Amniotic stem cell (primary cell): ENCODE measurements at places on chromosomes 5 and 9.

DNA sequence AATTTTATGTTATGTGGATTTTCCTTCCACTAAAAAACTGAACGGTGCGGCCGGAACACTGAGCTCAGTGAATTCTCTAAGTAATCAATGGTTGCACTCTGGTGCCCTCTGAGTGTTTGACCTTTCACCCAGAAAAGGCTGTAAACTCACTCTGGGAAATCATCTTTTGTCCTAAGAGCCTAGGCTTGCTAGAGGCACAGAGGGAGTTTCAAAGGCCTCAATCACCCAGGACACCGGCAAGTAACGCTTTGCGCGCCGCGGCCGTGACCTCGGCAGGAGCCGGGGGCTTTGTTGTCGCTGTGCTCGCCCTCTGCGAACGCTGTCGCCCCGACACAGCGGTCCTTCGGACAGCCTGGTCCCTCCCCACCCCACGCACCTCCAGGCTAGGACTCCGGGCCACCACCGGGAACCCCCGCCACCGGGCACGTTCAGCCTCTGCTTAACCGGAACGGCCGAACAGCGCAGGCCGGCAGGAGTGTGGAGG lies 703 bp downstream of the ISCA1 start:
- no peak for DNase-seq

GRCh38 chr5:109668237-109668636 lies 21.5 kb upstream of the MAN2A1 start:
- no peak for DNase-seq

GRCh38 chr5:68239487-68239886 lies 23.9 kb downstream of the PIK3R1 start:
- DNase-seq: no peak

GRCh38 chr5:152688561-152689249 lies 283.6 kb upstream of the NMUR2 start:
- DNase-seq: no peak

DNA sequence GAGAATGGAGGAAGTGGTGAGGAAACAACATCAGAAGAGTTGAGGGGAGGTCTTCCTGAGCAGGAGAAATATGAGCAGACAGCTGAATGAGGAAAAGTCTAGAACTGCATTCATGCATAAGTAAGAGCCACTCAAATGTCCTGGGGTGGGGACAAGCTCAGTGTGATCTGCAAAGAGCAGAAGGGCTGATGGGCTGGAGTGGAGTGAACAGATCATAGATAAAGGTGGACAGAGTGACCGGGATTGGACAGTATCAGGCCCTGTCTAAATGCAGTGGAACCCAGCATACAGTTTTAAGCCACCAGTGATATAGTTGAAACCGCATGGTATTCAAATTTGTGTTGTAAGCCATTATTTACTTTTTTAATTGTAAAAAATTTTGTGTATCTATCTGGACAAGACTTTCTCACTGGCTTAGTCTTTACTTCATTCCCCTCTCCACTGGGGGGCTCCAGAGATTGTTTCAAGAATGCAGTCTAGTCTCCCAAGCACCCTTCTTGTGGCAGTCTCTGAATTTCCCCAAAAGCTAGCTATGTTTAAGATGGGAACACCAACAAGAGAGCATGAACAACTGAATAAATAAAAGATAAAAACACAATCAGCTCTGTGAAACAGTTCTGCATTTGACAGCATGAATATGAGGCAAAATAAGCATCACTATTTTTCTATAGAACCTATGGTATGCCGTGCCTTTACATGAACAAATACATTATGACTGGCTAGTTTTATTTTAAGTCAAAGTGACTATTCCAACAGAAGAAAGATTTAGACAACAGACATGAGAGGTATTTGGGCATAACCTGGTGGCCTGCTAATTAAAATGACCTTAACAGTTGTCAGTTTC lies 10.7 kb upstream of the STK32A start:
- peak; percentile 49 for DNase-seq

DNA sequence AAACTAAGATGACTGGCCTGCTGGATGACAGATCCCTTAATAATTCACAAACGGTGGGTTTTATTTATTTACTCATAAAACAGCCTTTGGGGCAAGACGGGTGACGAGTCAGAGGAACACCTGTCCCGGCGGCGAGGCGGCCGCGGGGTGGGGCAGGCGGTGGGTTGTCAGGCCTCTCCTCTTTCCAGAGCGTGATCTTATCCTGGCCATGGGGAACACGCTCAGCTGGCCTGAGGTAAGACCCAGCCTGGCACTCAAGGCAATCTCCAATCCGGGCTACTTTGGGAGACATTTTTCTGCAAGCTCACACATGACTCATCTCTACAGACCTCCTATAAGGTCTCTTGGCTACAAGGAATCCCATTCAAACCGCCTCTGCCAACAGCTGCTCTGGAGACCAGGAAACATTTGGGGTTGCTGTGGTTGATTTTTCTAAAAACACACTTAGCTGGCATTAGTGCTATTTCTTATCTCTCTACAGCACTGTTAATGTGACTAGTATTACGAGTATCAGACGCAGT lies 6.3 kb downstream of the RAPGEF1 start:
- DNase-seq: peak; percentile 88

DNA sequence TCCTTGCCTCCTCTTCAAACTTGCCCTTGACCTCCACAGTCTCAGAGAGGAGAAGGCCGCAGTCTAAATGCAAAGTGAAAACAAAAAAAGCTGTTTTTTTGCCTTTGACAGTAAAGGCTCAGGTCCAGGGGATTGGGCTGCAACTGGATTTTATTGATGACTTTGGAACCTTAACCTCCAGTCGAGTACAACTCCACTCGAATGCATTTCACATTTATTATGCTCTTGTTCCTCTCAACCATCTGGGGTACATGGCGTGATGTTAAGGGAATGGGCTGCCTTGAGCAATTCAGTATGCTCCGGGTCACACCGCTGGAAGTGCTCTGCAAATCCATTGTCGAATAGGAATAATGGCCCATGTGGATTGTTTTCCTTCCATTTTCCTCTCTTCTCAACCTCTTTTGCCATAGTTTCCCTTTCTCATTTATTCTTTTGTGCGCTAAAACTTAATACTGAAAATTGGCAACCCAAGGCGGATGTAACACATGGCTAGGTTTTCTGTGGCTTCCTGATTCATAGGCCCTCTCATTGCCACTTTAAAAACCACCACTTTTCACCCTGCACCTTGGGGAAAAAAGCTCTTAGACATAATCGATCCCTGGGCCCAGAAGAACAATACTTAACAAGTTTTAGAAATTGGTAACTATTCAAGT lies 34.3 kb downstream of the ITK start:
- DNase-seq: no peak

GRCh38 chr9:14021871-14022525 lies 291.9 kb downstream of the NFIB start:
- DNase-seq: no peak

- no peak for DNase-seq
These were observed 62.2 kb upstream of the SLC2A8 start for GRCh38 chr9:127334725-127335124.

GRCh38 chr5:15991586-15991985 lies 188.0 kb downstream of the MARCHF11 start:
- no peak for DNase-seq

DNA sequence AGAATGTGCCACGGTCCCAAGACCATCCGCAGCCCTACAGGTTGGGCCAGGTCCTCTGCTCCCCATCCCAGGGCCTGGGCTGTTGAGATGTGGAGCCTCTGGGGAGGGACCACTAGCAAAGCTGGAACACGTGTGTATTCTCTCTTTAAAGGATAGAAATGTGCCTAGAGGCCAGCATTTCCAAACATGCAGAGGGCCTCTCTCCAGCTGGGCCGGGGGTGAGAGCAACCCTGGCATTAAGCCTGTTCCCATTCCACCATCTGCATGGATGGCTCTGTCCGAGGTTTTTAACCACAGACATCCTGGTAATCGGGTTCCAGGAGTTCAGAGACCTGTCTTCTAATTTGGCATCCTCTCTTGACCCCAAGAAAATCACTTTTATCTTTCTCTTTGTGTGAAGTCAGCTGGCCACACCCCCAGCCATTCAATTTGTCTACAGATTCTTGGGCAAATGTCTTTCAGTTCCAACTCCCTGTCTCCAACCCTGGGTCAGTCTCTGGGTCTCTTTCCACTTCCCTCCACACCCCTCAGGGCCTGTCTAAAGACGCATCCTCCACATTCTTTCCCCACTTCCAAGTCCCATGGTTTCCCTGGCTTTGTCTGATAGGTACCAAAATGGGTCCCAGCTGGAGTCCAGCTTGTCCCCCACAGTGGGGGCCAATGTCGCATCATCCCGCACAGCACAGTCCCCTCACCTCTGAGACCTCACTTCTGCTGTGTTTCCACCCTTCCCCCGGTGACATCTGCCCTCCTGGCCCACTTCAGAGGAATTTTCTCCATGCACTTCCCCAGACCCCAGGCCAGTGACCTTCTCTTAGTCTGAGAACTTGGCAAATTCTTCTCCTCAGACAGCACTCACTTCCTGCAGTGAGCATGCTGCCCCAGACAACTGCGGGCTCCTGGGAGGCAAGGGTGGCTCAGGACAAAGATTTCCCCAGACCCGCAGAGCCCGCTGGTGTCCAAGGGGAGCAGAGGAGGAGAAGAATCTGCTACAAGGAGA lies 56.8 kb downstream of the PTPDC1 start:
- DNase-seq: no peak

DNA sequence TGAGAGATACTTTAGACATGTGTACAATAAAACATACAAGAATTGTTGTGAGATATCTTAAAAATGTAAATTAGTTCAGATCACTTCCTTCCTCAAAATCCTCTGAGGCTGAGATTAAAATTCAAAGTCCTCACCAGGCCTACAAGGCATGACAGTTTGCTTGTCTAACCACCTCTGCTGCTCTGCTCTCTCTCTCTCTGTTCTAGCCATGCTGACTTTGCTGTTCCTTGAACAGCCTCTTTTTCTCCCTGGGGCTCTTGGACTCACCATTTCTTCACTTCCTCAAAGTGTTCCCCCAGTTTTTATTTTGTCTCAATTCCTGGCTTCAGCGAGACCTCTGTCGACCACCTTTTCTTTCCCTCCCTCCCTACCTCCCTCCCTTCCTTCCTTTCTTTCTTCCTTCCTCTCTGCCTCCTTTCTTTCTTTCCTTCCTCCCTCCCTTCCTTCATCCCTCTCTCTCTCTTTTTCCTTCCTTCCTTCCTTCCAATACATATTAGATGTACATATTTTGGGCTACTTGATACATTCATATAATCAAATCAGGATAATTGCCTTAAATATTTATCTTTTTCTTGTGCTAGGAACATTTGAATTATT lies 27.0 kb downstream of the CATSPER3 start:
- no peak for DNase-seq

DNA sequence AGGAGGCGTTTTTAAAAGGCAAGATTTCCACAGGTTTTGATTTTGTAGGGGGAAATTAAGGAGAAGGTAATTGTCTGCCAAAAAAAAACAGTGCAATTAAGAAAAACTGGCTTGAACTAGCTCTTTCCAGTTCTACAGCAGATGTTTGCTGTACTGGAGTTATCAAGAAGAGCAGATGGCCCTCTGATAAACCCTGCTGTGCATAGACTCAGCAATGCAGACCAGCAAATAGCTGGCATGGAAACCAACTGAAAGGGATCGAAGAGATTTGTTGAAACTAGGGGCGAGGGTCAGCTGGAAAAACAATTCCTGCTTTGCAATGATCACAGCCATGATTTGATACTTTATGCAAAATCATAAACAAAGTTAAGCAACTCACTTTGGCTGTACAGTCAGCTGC lies 17.8 kb upstream of the BHMT start:
- no peak for DNase-seq

GRCh38 chr5:132760601-132761317 lies 13.5 kb downstream of the CCNI2 start:
- no peak for DNase-seq

GRCh38 chr9:136686534-136686793 lies 793 bp downstream of the AGPAT2 start:
- DNase-seq: no peak
